ENCODE measurements at places on chromosomes 4 and X. TPM values are rescaled to one million over a fixed set of nuclear protein-coding genes. Genes with fewer than 3 reads are reported as not detected.

DNA sequence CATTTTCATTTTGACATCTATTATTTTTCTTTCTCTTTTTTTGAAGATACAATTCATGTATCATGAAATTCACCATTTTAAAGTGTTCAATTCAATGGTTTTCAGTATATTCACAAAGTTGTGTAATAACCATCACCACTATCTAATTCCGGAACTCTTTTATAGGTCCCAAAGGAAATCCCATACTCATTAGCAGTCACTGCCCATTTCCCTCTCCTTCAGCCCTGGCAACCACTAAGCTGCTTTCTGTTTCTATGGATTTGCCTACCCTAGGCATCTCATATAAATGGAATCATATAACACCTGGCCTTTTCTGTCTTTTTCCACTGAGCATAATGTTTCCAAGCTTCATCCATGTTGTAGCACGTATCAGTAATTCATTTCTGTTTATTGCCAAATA, 3.2 kb upstream of the FGF2 start:
- H3K27ac ChIP-seq, result no peak overlapping the region
- H3K4me1 ChIP-seq, result no peaks in the 10 kb centered on the region
- H3K4me3 ChIP-seq, result no peak overlapping the region
- no peaks in the 10 kb centered on the region for H3K27me3 ChIP-seq
- no peak for DNase-seq

Gene LUZP4
- total RNA-seq, result not detected

DNA sequence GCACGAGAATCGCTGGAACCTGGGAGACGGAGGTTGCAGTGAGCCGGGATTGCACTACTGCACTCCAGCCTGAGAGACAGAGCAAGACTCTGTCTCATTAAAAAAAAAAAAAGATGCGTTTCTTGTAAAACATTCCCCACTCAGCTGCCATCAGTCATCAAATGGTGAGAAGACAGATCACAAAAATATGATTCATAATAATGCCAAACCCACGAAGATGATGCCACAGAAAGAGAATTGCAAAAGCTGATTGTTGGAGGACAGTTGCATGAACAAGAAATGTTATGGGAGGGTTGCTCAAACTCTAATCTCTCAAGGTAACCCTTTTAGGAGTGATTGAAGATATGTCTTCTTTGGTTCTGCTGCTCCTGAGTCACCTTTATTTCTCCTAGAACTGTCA, 21.4 kb upstream of the SMIM14 start:
- no peak overlapping the region for H3K4me3 ChIP-seq
- H3K4me1 ChIP-seq, result peaks cover 16% of the 10 kb centered on the region
- DNase-seq, result no peak
- H3K27me3 ChIP-seq, result no peaks in the 10 kb centered on the region

- H3K27me3 ChIP-seq, result no peaks in the 10 kb centered on the region
- peak overlapping the region; percentile 88 for H3K27ac ChIP-seq
- no peaks in the 10 kb centered on the region for H3K36me3 ChIP-seq
- H3K4me1 ChIP-seq, result no peaks in the 10 kb centered on the region
- H3K4me3 ChIP-seq, result peak overlapping the region; percentile 63
Observed at GRCh38 chrX:85004255-85004654, 578 bp downstream of the APOOL start.

Gene RTL5
- 2.5 TPM for total RNA-seq

Gene AKAP4
- total RNA-seq, result not detected

Gene IL2
- not detected for total RNA-seq

Gene SPANXN3
- not detected for total RNA-seq

- H3K4me3 ChIP-seq, result no peak overlapping the region
- DNase-seq, result peak; percentile 90
- H3K27me3 ChIP-seq, result no peaks in the 10 kb centered on the region
- H3K27ac ChIP-seq, result peak overlapping the region; percentile 63
- H3K4me1 ChIP-seq, result peaks cover 22% of the 10 kb centered on the region
Observed at GRCh38 chrX:134718105-134718965, 60.1 kb upstream of the PLAC1 start.

- H3K4me3 ChIP-seq, result no peak overlapping the region
- H3K27me3 ChIP-seq, result no peaks in the 10 kb centered on the region
- H3K4me1 ChIP-seq, result no peaks in the 10 kb centered on the region
- no peaks in the 10 kb centered on the region for H3K36me3 ChIP-seq
- no peak overlapping the region for H3K27ac ChIP-seq
Observed at GRCh38 chrX:103774070-103774642, 2.5 kb upstream of the PLP1 start.

Gene COL4A6
- 15.9 TPM for total RNA-seq

- H3K4me1 ChIP-seq, result no peaks in the 10 kb centered on the region
- no peak overlapping the region for H3K4me3 ChIP-seq
- no peaks in the 10 kb centered on the region for H3K27me3 ChIP-seq
- H3K27ac ChIP-seq, result no peak overlapping the region
- DNase-seq, result no peak
Observed at GRCh38 chrX:109344678-109345077, 137.2 kb downstream of the GUCY2F start.

GRCh38 chr4:18850867-18851266, 829.3 kb upstream of the LCORL start:
- H3K36me3 ChIP-seq, result no peaks in the 10 kb centered on the region
- no peaks in the 10 kb centered on the region for H3K4me1 ChIP-seq
- H3K4me3 ChIP-seq, result no peak overlapping the region
- no peak overlapping the region for H3K27ac ChIP-seq
- no peak for DNase-seq

Gene PPARGC1A
- total RNA-seq, result 0.09 TPM

DNA sequence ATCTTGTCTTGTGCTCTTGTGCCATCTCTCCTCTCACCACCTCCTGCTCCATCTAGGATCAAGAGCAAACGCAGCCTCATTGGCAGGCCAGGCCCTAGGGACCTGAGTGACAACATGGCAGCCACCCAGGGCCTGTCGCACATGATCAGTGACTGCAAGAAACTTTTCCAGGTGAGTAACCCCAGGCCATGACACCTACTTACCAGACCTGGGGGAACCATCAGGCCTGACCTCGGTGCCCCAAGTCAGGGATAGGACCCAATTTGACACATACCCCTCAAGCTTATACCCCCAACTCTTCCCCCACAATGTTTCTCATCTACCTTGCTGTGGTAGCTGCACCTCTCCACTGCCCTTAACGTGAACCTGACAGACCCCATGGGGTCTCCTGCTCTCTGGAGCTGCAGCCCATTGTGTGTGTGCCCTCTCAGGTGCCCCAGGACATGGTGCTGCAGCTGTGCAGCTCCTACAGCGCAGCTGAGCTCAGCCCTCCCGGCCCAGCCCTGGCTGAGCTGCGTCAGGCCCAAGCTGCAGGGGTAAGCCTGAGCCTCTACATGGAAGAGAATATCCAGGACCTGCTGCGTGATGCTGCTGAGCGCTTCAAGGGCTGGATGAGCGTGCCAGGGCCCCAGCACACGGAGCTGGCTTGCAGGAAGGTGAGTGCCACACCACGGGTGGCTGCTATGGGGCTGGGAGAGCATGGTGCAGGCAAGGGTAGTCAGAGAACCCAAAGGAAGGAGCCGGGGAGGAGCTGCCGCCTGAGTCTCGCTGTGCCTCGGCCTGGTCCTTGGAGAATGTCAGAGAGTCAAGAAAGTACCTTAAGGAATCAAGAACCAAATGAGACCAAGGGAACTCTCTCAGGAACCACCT, 74.8 kb downstream of the STARD8 start:
- H3K4me1 ChIP-seq, result no peaks in the 10 kb centered on the region
- H3K36me3 ChIP-seq, result no peaks in the 10 kb centered on the region
- H3K4me3 ChIP-seq, result no peak overlapping the region

GRCh38 chr4:57110640-57111511, 691 bp upstream of the IGFBP7 start:
- H3K27ac ChIP-seq, result peak overlapping the region; percentile 87
- H3K4me1 ChIP-seq, result 0 out of 2 replicates have a peak, but pooled peaks cover 3% of the 10 kb centered on the region
- H3K36me3 ChIP-seq, result no peaks in the 10 kb centered on the region
- peak overlapping the region; percentile 64 for H3K4me3 ChIP-seq
- DNase-seq, result no peak
- no peaks in the 10 kb centered on the region for H3K27me3 ChIP-seq

Measured in Caco-2 (cell line).